Type B pancreatic cell (in vitro differentiated cells): ENCODE measurements at places on chromosomes 5 and 9. TPM values are rescaled to one million over a fixed set of nuclear protein-coding genes. Genes with fewer than 3 reads are reported as not detected.
A peak's percentile ranks its signal among the peaks of the same experiment; 100 is the strongest.

DNA sequence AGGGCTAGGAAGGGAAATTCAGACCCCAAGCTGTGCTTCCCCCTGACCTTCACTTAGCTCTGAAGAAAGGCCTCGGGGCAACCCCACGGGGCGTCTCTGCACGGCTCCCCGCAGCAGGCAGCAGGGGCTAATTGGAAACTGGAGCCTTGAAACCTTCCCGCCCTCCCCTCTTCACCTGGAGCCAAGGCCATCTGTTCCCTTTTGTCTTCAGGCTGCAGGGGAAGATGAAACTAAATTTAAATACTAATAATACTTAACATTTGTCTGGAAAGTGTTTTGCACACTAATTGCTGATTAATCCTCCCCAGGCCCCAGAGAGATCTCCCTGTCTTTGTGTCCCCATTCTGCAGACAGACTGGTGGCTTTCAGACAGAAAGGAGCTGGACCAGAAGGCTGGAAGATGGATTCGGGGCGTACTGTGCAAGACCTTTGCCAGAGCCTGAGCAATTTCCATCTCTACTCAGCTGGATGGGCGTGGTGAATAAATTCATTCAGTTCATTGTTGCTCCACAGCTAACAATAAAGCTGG lies 34.1 kb upstream of the CPLX2 start:
- H3K36me3 ChIP-seq, result no peaks in the 10 kb centered on the region
- H3K27ac ChIP-seq, result no peak overlapping the region
- DNase-seq, result no peak
- no peak overlapping the region for H3K4me3 ChIP-seq

DNA sequence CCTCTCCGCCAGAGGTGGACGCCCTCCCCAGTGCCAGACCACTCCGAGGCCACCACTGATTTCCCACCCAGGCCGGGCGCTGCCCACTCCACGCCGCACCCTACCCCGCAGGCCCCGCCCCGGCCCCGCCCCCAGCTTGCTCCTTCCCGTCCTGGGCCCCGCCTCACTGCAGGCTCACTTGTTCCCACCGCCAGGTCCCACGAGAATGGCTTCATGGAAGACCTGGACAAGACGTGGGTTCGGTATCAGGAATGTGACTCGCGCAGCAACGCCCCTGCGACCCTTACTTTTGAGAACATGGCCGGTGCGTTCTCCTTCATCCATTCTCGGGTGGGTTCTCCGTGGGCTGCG lies 6.5 kb downstream of the LRRC26 start:
- peak overlapping the region; percentile 60 for H3K4me3 ChIP-seq
- H3K36me3 ChIP-seq, result no peaks in the 10 kb centered on the region

Gene FCN2
- not detected in 2 replicates for total RNA-seq

Gene SHOC1
- total RNA-seq, result not detected in 2 replicates

GRCh38 chr9:72691671-72692070 lies 170.3 kb downstream of the TMC1 start:
- no peak for DNase-seq
- no peak overlapping the region for H3K27ac ChIP-seq
- H3K36me3 ChIP-seq, result no peaks in the 10 kb centered on the region
- no peaks in the 10 kb centered on the region for H3K27me3 ChIP-seq

Gene ISCA1
- 33.2 and 36.8 TPM in 2 replicates for total RNA-seq

Gene SVEP1
- total RNA-seq, result 5.4 and 7.9 TPM in 2 replicates

- H3K4me3 ChIP-seq, result peak overlapping the region; percentile 89
- peak overlapping the region; percentile 75 for H3K27ac ChIP-seq
- H3K27me3 ChIP-seq, result peaks cover 50% of the 10 kb centered on the region
Measured at GRCh38 chr9:8856396-8857067, 1057.0 kb upstream of the DMAC1 start.

- H3K27me3 ChIP-seq, result peaks cover 22% of the 10 kb centered on the region
- no peaks in the 10 kb centered on the region for H3K36me3 ChIP-seq
- H3K27ac ChIP-seq, result no peak overlapping the region
- DNase-seq, result no peak
- H3K4me3 ChIP-seq, result no peak overlapping the region
Measured at GRCh38 chr5:9832921-9833320, 202.8 kb upstream of the TAS2R1 start.

DNA sequence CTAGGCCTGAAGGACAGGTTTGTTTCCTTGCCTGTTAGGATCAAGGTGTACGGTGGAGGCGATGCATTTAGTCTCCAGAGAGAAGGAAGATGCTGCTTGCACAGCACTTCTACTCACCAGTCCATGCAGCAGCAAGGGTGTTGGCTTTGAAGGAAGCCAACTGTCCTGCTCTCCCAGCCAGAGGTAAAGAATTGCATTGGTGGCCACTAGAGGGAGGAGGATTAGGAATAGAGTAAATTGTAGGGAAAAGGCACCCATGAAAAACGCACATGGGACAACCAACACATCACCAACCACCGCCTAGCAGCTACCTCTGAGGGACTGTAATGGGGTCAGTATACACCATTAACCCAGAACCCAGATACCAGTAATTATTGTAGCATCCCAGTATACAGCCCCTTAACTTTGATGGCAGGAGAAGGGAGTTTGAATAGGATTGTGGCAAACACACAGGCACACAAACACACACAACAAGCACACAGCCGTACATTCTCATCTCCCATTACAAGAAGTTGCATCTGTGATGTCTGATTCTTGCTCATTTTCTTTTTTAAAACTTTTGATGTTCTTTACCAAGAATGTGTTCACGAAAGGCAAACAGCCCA lies 267.7 kb downstream of the ADAMTS6 start:
- no peaks in the 10 kb centered on the region for H3K27me3 ChIP-seq
- H3K27ac ChIP-seq, result no peak overlapping the region
- H3K4me3 ChIP-seq, result no peak overlapping the region
- no peaks in the 10 kb centered on the region for H3K4me1 ChIP-seq
- DNase-seq, result no peak

GRCh38 chr9:22700171-22700570 lies 253.5 kb downstream of the DMRTA1 start:
- no peaks in the 10 kb centered on the region for H3K4me1 ChIP-seq
- H3K27me3 ChIP-seq, result no peaks in the 10 kb centered on the region
- no peak overlapping the region for H3K4me3 ChIP-seq

- peaks cover 8% of the 10 kb centered on the region for H3K4me1 ChIP-seq
- no peak overlapping the region for H3K4me3 ChIP-seq
- no peaks in the 10 kb centered on the region for H3K27me3 ChIP-seq
- peaks cover 4% of the 10 kb centered on the region for H3K36me3 ChIP-seq
- H3K27ac ChIP-seq, result no peak overlapping the region
Measured at GRCh38 chr9:110013064-110013463, 194.9 kb downstream of the C9orf152 start.

DNA sequence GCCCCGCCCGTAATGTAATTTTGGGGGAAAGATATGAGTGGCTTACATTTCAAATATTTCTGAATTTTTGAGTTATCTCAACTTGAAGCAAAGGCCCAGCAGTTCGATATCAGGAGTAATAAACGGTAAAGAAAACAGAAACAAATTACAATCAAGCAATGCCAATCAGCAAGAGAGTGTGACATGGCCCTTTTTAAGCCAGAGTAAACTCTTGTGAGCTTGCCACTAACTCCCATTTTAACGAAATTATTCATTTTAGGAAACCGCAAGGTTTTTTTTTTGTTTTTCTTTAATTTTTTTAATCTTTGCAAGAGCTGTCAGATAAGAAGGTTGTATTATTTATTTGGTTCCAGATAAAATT lies 17.6 kb upstream of the CDK7 start:
- no peak for DNase-seq
- H3K27me3 ChIP-seq, result no peaks in the 10 kb centered on the region
- H3K27ac ChIP-seq, result peak overlapping the region; percentile 99

DNA sequence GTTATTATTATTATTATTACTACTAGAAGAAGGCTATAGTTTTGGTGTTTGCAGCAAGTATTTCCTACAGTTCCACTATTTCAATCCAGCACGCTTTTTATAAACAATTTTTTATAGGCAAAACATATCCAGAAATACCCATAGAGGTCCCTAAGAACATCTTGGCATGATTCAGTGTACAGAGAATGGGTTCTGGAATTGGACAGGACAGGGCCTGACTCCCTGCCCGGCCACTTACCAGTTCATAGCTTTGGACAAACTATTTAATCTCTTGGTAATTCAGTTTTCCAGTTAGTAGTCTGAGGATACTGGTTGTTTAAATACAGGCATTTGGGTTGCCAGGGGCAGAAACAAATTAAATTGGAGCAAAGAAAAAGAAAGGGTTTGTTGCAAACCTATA lies 91.2 kb downstream of the PGM5 start:
- H3K27ac ChIP-seq, result no peak overlapping the region
- peaks cover 12% of the 10 kb centered on the region for H3K4me1 ChIP-seq
- H3K27me3 ChIP-seq, result peaks cover 7% of the 10 kb centered on the region
- no peak overlapping the region for H3K4me3 ChIP-seq
- no peak for DNase-seq

- H3K27me3 ChIP-seq, result no peaks in the 10 kb centered on the region
- no peak overlapping the region for H3K27ac ChIP-seq
- no peak for DNase-seq
- no peaks in the 10 kb centered on the region for H3K4me1 ChIP-seq
Measured at GRCh38 chr5:96509316-96509715, 76.3 kb upstream of the PCSK1 start.
